Breast epithelium (tissue), 4 donors: ENCODE measurements at places on chromosomes 12 and 14. TPM values are rescaled to one million over a fixed set of nuclear protein-coding genes. Genes with fewer than 3 reads are reported as not detected.

The P2RX2 gene
- not detected for total RNA-seq

The PDE3A gene
- 11.5 TPM for total RNA-seq

DNA sequence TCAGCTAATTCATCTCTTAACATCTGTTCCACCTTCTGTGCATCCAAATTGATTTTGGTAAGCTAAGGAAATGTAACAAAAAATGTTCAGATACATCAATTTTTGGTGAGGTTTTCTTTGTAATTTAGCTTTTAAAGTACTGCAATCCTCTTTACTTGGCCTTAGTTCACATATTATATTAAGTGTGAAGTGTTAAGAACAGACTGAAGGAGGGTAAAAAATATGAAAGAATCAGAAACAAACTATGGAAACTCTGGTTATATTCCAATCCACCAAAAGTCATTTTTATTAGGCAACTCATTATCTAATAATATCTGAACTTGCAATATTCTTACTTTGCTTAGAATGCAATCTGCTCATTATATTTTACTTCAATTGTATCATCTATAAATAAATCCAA, 49.1 kb downstream of the CEP290 start:
- DNase-seq, result no peak

DNA sequence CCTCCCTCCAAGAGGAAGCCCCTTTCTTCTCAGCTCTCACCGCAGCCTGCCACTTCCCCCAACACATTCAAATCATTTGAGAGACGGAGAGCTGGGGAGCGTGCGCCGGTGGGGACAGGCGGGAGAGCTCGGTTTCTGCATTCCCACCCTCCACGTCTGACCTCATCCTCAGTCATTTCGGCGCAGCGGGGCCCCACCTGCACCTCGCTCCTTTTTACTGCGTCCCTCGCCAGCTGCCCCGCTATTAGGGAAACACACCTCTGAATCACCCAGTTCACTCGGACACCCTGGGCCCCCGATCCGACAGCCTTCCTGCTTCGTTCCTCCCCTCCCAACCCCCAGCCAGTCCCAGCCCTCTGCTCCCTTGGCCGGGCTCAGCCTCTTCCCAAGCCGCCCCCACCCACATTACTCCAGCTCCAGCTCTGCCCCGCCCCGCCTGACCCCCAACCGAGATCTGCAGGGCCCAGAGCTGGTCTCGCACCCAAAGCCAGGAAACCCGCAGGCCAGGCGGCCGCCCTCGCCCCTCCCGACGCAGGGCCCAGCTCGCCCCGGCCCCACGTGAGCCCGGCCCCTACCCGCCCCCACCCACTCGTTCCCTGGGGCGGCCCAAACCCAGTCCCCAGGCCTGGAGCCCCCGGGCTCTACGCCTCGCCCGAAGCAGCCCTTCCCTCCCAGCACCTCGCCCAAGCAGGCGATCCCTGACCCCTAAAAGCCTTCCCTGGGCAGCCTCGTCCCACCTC, 783 bp downstream of the CORO1C start:
- DNase-seq, result peak; percentile 62

- no peak for DNase-seq
Measured at GRCh38 chr14:80784820-80785219, 156.7 kb downstream of the CEP128 start.

DNA sequence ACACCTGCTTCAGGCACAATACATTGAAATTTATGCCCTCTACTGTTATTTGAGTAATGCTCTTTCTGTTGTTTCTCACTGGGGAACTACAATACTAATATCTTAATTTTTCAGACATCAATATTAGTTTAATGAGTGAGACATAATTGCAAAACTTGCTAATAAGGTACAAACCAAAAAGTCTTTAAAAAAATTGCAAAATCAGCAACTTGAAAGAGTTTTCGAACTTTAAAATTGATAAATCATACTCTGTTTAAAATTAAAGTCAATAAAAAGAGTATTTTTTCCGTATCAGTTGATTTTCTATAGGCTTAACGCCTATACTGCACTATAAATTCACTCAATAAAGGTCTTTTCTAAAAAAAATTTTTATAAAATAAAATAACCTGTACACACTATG, 1735.9 kb upstream of the SEL1L start:
- DNase-seq, result no peak

- DNase-seq, result no peak
Measured at GRCh38 chr12:26231470-26231869, 36.1 kb downstream of the SSPN start.

The PLEKHD1 gene
- 2.3 TPM for total RNA-seq

- no peak for DNase-seq
Measured at GRCh38 chr12:132698341-132698740, 11.0 kb downstream of the PXMP2 start.

DNA sequence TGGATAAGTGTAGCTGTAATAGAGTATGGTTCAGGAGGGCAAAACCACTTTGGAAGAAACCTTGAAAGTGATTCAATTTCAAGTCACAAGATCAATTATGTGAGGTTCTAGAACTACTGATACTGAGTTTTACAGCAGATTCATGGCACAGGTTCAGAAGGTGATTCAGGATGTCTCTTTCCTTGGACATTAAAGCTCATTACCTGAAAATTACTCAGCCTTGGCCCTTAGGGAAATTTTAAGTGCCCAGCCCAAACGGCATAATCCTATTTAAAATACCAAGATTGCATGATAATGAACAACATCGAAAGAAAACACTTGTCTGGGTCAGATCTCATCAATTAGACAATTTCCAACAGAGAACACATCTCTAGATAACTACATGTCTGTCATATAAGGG, 70.2 kb upstream of the SLC38A2 start:
- DNase-seq, result no peak

- no peak for DNase-seq
Measured at GRCh38 chr12:123427036-123427769, 9.3 kb downstream of the RILPL2 start.

The FCF1 gene
- total RNA-seq, result 34.6 TPM

GRCh38 chr14:68028075-68028474, 208.5 kb downstream of the RAD51B start:
- DNase-seq, result no peak

GRCh38 chr14:55411426-55412389, at the start of gene ATG14:
Gene ATG14, minus strand, starts transcription at chr14:55411830. Its CDS starts 8 bp downstream, at chr14:55411822.
- DNase-seq, result peak; percentile 78

- DNase-seq, result no peak
Measured at GRCh38 chr14:104446611-104447010, 133.0 kb upstream of the C14orf180 start.

The FLVCR2 gene
- 4.6 TPM for total RNA-seq

DNA sequence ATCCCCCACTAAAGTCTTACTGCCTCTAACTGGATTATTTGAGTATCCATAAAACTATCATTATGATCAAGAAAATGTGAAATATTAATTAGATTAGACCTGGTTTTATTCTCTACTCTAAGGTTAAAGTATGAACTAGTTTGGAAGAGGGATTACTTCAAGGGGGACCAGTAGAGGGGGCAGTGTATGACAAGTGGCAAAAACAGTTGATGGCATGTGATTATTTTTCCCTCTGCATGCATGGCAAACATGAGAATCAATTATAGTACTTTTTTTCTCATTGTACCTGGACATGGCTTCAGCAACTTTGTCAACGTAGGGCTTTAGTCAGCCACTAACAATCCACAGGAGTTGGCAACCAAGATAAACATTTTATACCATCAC, 145.0 kb upstream of the SLC38A2 start:
- no peak for DNase-seq

The SAMD15 gene
- 4.2 TPM for total RNA-seq

The AACS gene
- 33.7 TPM for total RNA-seq

DNA sequence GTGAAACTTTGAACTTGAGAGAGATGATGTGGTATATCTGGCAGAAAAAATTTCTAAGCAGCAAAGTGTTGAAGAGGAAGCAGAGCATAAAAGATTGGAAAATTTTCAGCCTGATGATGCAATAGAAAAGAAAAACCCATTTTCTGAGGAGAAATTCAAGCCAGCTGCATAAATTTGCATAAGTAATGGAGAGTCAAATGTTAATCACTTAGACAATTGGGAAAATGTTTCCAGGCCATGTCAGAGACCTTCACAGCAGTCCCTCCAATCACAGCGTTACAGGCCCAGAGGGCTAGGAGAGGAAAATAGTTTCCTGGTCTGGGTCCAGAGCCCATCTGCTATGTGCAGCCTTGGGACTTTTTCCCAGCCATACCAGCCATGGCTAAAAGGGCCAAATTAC, 469.0 kb upstream of the FOXG1 start:
- DNase-seq, result no peak

The DLGAP5 gene
- under 0.01 TPM for total RNA-seq

The SCNN1A gene
- 93.7 TPM for total RNA-seq

GRCh38 chr12:22794017-22794416, 169.0 kb downstream of the ETNK1 start:
- no peak for DNase-seq

DNA sequence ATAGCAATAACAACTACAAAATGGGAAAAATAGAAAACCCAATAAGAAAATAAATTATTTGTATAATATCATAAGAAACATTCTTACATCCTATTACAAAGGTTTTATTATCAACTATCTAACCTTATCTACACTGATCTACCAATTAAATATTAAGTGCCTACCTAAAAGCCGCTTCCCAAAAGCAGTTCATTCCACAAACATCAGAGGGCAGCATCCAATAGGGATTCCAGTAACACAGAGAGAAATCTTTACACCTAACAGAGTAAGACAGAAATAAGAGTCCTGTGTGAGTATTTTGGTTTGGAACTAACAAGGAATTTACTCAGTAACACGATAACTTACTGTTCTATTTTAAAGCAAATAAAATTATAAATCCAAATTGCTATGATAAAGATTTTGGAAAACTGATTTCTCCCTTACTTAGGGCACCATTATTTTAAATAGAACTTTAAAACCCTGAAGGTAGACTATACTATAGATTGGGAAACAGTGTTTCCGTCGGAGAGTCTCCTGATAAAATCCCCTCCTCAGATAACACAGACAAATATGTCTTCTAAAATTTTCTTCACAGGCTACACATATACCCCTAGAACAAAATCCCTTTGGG, 15.0 kb downstream of the GXYLT1 start:
- DNase-seq, result no peak

The KLHL33 gene
- 0.29 TPM for total RNA-seq

DNA sequence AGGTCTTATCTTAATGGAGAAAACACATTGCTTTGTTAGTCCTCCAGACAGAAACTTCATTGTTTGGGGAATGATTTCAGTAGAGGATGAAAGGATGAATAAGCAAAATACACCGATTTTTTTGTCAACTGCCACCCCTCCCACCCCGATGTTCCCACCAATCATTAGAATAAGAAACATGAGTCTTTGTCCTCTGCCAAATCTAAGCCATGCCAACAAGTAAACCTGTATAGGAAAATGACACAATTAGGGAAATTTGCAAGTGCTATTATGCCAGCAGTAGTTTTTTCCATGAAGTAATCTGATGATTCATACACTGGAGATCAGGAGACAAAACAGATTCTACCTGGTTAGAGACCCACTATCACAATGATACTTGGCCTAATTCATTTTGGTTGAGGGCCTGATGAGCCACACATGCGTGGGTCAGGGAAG, 35.9 kb downstream of the FLRT2 start:
- DNase-seq, result no peak

The NRXN3 gene
- 3.5 TPM for total RNA-seq

The TEX52 gene
- not detected for total RNA-seq

The ACSS3 gene
- 46.5 TPM for total RNA-seq

DNA sequence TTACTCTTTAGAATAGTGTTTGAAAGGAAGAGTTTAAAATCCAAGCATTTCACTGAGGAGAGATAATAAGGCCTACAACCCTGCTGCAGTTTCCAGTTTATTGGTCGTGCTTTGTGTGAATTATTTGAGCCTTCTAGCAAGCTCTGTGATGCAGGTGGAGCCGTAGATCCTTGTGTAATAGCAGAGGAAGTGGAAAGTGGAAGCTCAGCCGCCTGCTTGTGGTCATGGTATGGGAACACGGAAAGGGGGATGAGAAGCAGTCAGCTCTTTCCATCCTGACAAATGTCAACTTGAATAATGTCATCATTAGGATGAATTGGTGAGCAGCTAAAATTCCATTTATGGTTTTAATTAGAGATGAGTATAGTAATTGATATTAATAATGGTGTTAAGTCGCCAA, 29.1 kb downstream of the SYNE2 start:
- no peak for DNase-seq

DNA sequence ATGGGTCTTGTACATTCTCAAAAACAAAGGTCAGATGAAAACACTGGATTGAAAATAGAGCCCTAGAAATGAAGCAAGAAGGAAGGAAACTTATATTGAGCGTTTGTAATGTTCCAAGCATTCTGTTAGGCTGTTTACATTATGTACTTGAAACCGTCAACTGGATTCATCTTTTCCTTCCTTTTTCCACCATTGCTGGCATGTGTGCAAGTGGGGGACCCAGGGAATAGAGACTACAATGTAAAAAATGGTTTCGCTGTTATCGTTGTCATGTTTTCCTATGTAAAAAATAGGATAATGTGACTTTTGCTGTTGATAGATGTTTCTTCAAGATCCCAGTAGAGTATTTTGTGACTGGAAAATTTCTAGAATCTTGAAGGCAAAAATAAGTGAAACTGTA, 913.2 kb downstream of the NRXN3 start:
- no peak for DNase-seq

The PEBP1 gene
- 440 TPM for total RNA-seq

The VASH1 gene
- total RNA-seq, result 5.6 TPM

DNA sequence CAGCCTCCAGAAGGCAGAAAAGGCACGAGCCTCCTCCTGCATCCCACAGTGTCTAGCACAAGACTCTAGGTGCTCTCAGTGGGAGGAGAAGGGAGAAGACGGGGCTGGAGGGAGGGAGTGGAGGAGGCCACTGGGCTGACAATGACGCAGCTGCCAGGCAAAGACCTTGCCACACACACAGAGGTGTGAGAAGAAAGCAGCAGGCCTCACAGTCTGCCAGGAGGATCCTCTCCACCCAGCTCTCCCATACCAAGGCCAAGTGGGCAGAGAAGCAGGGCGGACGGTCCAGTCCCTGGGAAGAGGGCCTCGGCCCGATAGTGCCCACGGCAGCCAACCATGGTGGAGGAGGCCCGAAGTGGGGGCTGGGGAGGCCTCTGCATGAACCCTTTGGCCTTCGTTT, 78.9 kb downstream of the NCOR2 start:
- no peak for DNase-seq

DNA sequence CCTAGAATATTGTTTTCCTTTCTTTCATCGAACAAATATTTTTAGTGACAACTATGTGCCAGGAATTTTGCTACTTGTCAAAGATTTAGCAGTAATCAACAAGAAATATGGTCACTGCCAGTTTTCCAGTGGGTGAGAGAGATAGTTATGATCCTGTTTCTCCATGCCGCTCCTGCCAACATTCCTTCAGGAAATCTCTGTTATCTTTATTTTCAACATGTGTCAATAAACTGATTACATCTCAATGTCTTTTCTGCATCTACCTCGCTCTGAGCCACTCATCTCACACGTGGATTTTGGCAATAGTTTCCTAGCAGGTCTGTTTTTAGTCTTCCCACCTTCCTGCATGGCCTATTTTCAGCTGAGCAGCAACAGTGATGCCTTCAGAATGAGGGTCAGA, 650.0 kb upstream of the STXBP6 start:
- DNase-seq, result no peak

GRCh38 chr12:28540324-28540714, 350.1 kb downstream of the CCDC91 start:
- no peak for DNase-seq
